Fibroblast of skin of right biceps (primary cell): ENCODE measurements at places on chromosomes 5 and 9.

DNA sequence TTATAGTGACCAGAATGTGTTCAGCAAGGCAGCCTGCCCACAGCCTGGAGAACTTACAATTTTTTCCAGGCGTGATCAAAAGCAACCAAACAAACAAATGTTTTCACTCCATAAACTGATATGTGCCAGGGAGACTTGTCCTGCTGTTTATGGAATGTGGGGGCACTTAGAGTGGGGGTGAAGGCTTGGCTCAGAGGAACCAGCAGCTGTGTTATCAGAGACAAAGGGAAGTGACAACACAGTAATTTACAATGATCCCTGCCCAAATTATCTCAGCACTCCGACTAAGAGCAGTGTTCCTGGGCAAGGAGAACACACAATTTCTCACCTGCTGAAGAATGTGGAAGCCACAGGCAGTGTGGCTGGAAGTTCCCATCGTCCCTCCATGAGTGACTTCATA, 429.1 kb upstream of the IRX4 start:
- no peak for DNase-seq

DNA sequence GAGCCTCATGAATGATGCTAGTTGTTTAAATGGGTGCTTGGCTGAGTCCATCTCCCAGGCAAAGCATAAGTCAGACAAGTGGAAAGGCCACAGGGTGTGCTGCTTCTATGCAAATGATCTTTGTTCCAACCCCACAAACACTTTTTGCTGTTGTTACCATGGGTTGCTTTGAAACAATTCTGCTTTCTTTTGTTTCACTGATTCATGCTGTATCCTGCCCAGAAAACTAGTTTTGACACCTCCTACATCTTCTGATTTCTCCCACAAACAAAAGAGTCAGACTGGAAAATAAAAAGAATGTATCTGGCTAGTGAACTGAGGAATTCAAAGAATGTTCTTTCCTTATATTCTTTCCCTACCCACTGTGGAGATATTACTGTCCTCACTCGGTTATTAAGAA, 298.6 kb downstream of the DIRAS2 start:
- peak; percentile 61 for DNase-seq

GRCh38 chr5:14944350-14944739, 72.8 kb upstream of the ANKH start:
- DNase-seq: no peak

DNA sequence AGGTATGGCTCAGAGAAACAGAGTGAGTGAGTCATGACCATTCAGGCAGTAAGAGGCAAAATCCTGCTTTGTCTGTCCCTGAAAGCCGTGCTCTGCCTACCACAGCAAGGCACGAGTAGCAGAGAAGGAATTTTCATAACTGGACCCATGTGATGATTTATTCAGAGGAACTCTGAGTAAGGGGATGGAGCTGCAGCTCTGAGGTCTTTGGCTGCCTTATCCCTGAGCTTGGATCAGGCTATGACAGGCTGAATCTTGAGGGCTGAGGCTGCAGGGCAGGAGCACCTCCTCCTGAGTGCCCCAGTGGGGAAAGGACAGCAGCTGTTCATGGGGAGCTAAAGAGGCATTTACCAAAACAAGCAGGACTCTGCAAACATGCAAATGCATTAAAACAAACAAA, 183.4 kb downstream of the PAPPA start:
- DNase-seq: peak; percentile 85

GRCh38 chr5:75616971-75617621, 5.8 kb downstream of the ANKDD1B start:
- DNase-seq: no peak

DNA sequence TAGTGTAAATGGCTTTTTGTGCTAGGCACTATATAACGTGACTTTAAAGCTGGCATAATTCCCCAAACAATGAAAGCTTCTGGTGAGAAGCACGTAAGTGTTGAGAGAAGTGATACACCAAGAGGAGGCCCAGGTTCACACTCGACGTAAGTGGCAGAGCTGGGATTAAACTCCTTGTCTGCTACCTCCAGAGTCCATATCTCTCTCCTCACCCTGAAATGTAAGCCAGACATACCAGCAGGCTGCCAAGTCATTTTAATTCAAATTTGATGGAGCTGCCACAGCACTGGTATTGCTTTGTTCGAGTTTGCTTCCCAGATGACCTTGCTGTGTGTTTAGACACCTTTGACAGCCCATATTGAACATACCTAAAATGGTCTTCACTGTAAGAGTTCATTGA, 319.7 kb downstream of the GLIS3 start:
- no peak for DNase-seq

GRCh38 chr5:151094852-151095245, 14.0 kb upstream of the TNIP1 start:
- DNase-seq: peak; percentile 40

- peak; percentile 64 for DNase-seq
Observed at GRCh38 chr9:19028835-19029451, 4.1 kb downstream of the SAXO1 start.

- no peak for DNase-seq
Observed at GRCh38 chr9:30511666-30512065, 1872.8 kb upstream of the ACO1 start.

DNA sequence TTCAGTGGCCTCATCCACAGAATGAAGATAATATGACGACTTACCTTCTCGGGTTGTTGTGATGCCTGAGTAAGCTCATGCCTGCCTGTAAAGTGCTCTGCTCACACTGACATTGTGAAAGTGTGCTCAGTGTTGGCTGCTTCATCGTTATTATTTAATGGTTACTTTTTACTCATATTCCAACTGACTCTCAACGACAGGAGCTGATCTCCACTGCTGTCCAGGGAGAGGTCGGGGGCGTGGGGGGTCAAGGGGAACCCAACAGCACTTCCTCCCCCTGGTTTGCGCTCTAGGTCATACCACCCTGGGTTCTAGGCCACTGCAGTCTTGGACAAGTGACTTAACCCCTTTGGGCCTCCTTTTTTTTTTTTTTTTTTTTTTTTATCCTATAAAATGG, 52.9 kb upstream of the ANGPTL2 start:
- DNase-seq: no peak

- DNase-seq: no peak
Observed at GRCh38 chr5:63483338-63483737, 478.9 kb downstream of the HTR1A start.

- no peak for DNase-seq
Observed at GRCh38 chr5:110346893-110347358, 379.5 kb downstream of the TMEM232 start.

DNA sequence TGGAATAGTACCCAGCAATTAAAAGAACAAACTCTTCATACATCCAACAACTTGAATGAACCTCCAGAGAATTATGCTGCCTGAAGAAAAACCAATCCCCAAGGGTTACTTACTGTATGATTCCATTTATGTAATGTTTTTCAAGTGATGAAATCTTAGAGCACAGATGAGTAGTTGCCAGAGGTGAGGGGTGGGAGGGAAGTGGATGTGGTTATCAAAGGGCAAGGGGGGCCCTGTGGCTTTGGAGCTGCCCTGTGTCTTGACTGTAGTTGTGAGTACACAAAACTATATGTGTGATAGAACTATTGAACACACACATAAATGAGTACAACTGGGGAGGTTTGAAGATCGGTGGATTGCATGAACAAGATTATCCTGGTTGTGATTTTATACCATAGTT, 115.8 kb upstream of the SLC25A48 start:
- DNase-seq: peak; percentile 35

- no peak for DNase-seq
Observed at GRCh38 chr5:25570067-25570583, 925.3 kb upstream of the CDH10 start.

GRCh38 chr9:126295082-126295477, 31.5 kb upstream of the MVB12B start:
- DNase-seq: no peak

GRCh38 chr5:14025569-14026286, 81.2 kb upstream of the DNAH5 start:
- DNase-seq: no peak

DNA sequence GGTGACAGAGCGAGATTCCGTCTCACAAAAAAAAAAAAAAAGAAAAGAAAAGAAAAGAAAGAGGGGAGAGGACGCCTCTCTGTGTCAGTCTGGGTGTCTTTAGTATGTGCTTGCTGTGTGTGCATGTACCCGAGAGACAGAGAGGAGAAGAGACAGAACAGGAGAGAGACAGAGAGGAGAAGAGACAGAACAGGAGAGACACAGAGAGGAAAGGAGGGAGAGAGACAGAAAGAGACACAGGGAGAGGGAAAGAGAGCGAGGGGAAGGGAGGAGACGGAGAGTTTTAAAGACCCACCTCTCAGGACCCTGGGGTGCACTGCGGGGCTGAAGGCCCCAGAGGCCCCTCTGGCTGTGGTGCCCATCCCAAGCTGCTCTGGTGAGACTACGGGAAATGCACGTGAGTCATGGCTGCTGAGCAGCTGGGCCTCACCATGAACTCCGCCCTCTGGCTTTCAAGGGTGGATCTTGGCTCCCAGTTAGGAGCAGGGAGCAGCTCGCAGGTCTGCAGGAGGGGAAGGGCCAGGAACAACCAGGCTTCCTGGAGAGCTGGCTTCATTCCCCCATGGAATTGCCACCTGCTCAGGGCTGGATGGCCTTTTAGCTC, 7.9 kb downstream of the SLC6A3 start:
- DNase-seq: peak; percentile 20

GRCh38 chr5:172600571-172600970, 40.5 kb upstream of the NEURL1B start:
- no peak for DNase-seq

- DNase-seq: no peak
Observed at GRCh38 chr5:148314187-148314586, 2.0 kb downstream of the SPINK7 start.

- DNase-seq: no peak
Observed at GRCh38 chr5:66362687-66363086, 218.6 kb downstream of the SREK1 start.

- no peak for DNase-seq
Observed at GRCh38 chr5:74107899-74108298, 481.9 kb downstream of the ARHGEF28 start.

DNA sequence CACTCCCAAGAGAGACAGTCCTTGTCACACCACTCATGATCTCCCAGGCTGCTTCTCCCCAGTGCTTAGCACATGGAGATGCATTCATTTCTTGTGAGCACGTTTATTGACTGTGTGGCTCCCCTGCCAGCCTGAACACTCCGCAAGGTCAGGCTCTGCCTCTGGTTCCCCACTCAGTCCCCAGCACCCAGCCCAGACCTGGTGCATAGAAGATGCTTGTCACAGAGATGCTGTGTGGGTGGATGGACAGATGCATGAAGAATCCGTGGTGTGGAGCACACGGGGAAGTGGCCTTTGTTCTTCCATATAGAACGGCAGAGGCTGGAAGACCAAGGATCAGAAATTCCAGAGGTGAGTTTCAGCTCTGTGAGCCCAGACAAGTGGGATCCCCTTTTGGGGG, 13.8 kb upstream of the CRB2 start:
- DNase-seq: no peak

DNA sequence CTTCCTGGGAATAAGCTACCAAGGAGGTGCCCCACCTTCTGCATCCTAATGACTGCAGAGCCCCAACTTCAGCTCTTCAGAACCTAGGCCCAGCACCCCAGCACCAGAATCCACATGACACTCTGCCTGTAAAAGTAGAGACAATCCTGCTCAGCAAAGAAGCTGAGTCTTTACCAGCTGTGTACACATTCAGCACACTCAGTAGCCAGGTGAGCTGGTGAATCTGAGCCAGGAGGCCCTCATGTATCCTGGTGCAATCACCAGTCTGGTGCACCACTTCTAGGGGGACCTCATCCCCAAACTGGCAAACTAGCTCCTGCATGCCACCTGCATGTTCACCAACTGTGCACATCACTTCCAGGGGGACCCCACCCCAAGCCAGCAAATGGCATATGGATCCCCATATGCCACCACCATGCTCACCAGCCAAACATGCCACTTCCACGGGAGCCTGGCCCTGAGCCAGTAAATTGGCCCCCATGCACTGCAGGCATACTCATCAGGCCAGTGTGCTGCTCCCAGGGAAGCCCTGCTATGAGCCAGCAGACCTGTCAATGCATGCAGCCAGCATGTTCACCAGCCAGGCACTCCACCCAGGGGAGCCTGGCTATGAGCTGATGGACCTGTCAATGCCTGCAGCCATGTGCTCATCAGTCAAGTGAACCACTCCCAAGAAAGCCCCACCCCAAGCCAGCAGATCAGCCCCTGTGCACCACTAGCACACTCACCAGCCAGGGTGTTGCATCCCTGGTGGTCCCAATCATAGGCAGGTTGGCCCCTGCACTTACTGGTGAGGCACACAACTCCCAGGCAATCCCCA, 15.6 kb upstream of the BTNL9 start:
- no peak for DNase-seq

DNA sequence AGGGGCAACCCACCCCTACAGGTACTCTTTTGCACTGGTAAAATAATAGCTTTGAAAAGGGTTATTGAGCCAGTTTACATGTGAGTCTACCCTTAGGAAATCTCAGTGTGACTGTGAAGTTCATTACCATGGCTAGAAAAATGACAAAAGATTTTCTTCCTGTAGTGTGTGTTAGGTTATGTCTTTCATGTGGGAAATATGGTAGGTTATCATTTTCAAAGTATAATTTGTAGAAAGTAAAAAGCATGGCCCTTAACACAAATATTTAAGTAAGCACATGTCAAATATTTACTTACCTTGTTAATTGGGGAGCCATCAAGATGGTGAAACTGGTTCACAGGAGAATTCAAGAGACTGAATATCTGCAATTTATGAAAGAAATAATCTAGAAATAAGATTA, 37.3 kb upstream of the PLPP1 start:
- DNase-seq: no peak

DNA sequence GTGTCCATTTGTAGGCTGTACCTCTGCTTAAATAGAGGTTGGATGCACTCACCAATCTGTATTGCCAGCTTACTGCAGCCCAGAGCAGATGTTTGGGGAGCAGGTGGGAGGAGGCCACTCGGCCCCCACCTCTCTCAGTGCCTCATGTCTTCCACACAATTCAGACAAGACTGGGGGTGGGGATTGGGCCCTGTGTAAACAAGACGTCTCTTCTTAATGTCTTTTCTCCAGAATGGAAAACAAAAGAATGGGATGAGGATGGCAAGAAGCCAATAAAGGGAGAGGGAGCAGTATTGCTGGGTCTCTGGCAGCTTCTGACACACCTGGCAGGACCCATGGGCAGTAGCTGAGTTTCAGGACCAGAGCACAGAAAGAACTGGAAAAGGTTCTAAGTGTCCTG, 64.9 kb downstream of the SIL1 start:
- DNase-seq: no peak

- DNase-seq: no peak
Observed at GRCh38 chr5:76162335-76162734, 79.2 kb downstream of the SV2C start.

- no peak for DNase-seq
Observed at GRCh38 chr5:51810592-51810991, 427.3 kb downstream of the ISL1 start.

- no peak for DNase-seq
Observed at GRCh38 chr9:126389992-126390391, 63.4 kb downstream of the MVB12B start.

GRCh38 chr5:154713615-154714125, 41.5 kb upstream of the LARP1 start:
- no peak for DNase-seq

- no peak for DNase-seq
Observed at GRCh38 chr9:134877541-134877940, 3.1 kb upstream of the FCN2 start.

GRCh38 chr5:88660947-88661805, 221.8 kb downstream of the MEF2C start:
- peak; percentile 81 for DNase-seq

- no peak for DNase-seq
Observed at GRCh38 chr9:131011274-131012022, 2.5 kb downstream of the LAMC3 start.
